ENCODE measurements at places on chromosomes 1 and 21.

DNA sequence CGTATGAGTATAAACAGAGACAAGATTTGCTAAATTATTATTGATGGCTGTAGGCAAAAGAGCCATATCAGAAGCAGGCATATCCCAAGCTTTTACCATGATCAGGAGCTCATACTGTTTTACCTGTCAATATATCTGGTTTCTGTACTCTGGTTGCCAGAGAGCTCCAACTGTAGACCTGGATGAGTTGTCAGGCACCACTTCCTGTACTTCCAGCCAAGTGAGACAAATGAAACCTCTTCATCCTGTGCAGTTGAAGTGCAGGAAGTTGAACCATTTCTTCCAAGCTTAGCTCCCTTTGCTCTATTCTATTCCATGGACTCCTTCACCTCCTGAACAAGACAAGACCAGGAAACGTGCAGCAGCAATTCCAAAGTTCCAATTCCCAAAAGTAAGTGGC is 115.6 kb downstream of the ZNF281 start:
- DNase-seq = no peak

DNA sequence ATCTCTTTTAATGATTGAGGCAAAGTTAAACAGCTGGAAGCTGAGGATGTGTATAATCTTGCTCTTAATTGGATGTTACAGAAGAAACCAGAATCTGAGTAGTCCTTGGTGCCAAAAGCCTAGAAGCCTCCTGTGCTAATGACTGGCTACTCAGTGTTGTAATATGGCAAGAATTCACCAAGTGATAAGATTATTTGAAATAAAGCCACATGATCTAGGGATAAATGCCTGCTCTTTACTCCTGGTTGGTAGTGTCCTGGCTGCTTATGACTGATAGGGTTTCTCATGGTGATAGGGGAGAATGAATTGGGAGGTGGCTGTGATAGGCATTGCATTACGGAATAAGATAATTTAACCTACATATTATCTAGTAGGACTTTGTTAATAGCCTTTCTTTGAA is 13.6 kb upstream of the MAB21L3 start:
- DNase-seq = peak; percentile 82

DNA sequence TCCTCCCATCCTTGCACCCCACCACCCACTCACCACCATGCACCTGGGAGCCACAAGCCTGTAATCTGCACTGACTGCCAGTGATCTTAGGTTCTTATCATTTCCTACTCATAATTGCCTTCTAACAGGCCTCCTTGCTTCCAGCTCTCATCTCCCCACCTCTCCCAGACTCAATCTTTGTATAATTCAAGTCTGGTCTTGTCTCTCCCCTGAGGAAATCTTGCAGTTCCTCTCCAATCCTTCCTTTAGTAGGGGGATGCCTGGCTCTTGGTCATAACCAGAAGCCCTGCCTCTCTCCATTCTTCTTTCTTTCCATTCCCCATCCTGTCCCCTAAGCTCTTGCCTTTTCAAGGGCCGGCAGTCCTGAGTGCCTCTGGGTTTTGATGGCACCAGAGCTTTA is 27.8 kb downstream of the PIGM start:
- DNase-seq = no peak

DNA sequence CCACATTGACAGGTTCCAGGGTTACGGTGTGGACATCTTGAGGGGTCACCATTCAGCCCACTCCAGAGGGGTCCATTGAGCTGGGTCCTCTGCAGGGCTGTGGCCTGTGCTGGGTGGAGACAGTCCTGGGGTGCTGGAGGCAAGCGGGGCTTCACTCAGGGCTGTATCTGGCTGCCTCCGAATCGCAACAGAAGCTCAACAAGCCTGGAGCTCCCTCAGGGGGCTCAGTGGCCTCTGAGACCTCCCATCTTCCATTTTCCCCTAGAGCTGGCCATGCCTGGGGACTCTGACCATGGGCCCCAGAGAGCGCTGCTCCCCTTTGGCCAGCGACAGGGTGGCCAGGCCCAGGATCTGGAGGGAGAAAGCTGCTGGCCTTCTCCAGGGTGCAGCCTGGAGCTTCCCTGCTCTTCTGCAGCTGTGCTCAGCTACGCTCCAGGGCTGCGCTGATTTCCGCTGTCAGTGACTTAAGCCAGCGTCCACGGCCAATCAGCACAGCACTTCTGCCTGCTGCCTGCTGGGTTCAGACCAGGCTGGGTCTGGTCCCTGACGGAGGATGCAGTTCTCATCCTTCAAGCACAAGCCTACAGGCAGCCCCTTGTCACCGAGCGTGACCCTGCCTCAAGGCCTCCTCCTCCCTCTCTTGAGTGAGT is 45.0 kb upstream of the ADARB1 start:
- DNase-seq = no peak

DNA sequence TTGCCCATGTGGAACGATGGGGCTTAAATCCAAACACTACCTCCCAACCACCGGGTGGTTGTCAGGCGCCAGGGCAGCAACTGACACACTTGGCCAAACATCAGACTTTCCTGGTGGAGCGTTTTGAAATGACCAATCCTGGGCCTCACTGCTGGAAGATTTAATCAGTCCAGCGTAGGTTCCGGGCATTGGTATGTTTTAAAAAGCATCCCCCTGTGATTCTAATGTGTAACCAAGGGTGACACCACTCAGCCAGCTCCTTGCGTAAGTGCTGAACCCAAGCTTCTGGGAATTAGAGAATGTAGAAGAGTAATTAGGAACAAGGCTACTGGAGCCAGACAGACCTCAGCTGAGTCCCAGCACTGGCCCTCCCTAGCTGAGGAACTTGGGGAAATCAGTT is 44.8 kb upstream of the KAZN start:
- no peak for DNase-seq

DNA sequence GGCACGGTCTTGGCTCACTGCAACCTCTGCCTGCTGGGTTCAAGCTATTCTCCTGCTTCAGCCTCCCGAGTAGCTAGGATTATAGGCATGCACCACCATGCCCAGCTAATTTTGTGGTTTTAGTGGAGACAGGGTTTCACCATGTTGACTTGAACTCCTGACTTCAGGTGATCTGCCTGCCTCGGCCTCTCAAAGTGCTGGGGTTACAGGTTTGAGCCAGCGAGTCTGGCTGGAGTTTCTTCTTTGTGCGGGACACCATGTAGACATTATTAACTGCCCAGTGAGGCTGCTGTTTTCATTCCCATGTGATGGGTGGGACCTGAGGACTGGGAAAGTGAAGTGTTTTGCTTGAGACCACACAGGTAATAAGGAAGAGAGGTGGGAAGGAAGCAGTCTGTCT is 23.3 kb downstream of the PLA2G5 start:
- DNase-seq = no peak

GRCh38 chr21:43806017-43806710 is 16.8 kb downstream of the RRP1 start:
- DNase-seq = no peak

DNA sequence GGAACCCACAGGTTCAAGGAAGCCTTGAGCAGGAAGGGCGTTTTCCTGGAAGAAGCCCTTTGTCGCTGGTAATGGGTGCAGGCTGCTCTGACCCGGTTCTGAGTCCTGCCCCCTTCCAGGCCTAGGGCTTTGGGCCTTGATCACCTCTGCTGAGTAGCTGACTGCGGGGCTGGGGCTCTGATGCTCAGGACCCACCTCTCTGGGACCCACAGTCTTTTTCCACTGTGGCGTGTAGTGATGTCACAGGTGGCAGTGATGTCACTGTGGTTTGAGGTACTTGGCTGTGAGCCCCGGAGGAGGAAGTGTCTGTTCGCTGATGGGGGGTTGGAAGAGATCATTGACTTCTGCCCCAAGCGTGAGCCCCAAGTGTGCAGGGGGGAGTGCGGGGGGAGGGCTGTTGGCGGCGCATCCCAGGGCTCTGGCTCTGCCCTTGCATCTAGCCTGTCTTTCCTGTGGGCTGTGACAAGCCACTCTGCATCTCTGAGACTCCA is 6.9 kb downstream of the TNFRSF1B start:
- no peak for DNase-seq

Data from erythroblast (primary cell).